ENCODE measurements at places on chromosomes 6 and 20. TPM values are rescaled to one million over a fixed set of nuclear protein-coding genes. Genes with fewer than 3 reads are reported as not detected.

- DNase-seq = peak; percentile 84
Observed at GRCh38 chr6:106692112-106692818, 62.9 kb downstream of the QRSL1 start.

DNA sequence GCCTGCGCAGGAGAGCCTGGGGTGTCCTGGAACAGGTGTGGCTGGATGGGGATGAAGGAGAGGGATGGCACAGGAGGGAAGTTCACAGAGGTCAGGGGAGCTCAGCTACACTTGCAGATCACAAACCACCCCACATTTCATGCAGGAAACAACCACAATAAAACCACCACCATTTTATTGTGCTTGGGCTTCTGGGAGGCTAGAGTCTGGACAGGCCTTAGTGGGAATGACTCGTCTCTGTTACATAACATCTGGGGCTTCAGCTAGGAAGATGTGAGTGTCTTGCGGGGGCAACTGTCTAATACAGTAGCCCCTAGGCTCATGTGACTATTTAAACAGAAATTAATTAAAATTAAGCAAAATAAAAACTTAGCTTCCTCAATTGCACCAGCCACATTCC is 33.4 kb downstream of the SNX5 start:
- DNase-seq = peak; percentile 74

- no peak for DNase-seq
Observed at GRCh38 chr6:40543776-40544175, 43.4 kb downstream of the LRFN2 start.

- DNase-seq = no peak
Observed at GRCh38 chr6:163162007-163162873, 252.3 kb upstream of the QKI start.

DNA sequence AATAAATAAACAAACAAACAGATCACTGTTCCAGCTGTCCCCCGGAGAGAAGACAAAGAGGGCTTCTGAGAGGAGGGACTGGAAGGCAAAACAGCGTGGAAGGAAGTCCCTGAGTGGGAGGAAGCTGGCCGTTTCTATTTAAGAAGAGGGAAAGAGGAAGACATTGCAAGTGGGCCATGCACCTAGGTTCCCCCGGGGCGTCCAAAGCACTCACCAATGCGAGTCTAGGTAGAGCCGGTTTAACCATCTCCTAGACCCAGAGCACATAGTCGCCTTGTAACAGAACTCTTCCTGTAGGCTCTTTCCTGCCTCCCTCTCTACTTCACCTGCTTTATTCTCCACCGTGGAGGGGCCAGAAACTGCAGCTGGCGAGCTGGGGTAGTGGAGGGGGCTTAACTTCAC is 158.4 kb downstream of the ZDHHC14 start:
- no peak for DNase-seq

DNA sequence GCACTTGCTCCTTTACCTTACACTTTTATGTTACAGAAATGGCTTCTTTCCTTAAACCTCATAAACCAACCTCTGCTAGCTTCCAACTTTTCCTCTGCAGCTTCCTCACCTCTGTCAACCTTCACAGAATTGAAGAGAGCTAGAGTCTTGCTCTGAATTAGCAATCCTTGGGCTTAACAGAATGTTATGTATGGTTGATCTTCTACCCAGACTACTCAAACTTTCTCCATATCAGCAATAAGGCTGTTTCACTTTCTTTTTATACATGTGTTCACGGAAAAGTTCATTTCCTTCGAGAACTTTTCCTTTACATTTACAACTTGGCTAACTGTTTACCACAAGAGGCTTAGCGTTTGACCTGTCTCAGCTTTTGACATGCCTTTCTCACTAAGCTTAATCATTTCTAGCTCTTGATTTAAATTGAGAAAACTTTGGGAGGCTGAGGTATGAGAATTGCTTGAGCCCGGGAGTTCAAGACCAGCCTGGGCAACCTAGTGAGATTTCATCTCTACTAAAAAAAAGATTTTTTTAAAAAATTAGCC is 207.3 kb downstream of the BMP7 start:
- DNase-seq = no peak

GRCh38 chr6:87264481-87264880 is 57.9 kb upstream of the SMIM8 start:
- DNase-seq = no peak

GRCh38 chr6:159525445-159526025 is 167.5 kb downstream of the SOD2 start:
- DNase-seq = no peak

GRCh38 chr6:13794184-13794583 is 20.2 kb downstream of the MCUR1 start:
- peak; percentile 92 for DNase-seq

GRCh38 chr6:33785778-33786177 is 3.2 kb downstream of the LEMD2 start:
- DNase-seq = peak; percentile 99

DNA sequence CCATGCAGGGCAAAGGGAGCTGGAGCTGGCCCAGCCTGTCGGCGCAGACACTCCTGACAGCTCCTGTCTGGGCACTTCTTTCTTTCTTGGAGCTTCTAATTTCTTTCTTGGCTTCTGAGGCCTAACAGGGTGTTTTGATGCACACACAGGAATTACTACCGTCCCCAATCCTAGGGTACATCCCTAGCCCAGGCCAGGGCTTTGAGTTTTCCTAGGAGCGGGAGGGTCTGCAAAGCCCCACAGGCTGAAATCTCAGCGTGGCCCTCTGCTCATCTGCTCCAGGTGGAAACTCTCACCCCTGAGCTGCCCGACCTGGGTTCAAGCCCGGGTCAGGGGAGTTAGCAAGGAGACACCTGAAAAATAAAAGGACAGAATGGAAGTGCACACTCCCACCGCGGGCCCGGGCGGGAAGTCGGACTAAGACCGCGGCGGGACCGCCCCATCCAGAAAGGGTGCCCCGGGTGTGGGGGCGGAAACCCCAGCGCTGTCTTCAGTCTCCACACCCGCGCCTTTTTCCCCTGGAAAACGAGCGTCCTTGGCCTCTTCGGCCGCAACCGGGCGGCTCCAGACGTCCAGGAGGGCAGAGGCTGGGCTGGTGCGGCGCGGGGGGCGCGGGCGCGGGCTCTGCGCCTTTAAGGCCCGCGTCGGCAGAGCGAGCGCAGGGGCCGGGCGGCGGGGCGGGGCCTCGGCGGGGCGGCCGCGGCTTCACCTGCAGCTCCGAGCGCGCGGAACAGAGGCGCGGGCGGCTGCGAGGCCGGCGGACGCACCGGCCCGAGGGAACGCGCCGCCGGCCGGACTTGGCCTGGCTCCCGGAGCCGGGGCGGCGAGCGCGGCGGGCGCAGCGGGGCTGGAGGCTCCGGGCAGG is at the start of gene CDH4:
CDH4 (plus strand) TSS at position 733 of the 865 bp plus-strand sequence.
- peak; percentile 32 for DNase-seq

- DNase-seq = peak; percentile 23
Observed at GRCh38 chr6:36414481-36414880, 27.0 kb upstream of the ETV7 start.

Gene DEFB132
- 0.05 TPM for total RNA-seq

Gene LRRC1
- 18.4 TPM for total RNA-seq

GRCh38 chr6:111813237-111813636 is 60.0 kb downstream of the FYN start:
- DNase-seq = peak; percentile 64

Gene TULP4
- total RNA-seq = 82.3 TPM

Measured in M059J (cell line).